HAP-1 (cell line): ENCODE measurements at places on chromosomes 6 and 20.

DNA sequence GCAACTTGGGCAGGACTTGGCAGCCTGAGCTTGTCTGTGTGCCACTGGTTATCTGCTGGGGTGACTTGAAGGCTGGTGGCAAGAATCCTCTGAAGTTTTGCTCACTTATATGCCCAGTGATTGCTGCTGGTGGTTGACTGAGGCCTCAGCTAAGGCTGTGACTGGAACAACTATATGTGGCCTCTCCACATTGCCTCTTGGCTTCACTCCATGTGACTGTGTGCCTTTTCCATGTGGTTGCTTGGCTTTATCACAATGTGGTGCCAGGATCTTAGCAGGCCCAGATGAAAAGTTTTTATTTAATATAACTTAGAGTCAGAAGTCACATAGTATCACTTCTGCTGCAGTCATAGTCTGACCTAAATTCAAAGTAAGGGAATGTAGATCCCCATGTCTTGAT is 104.5 kb downstream of the ADAT2 start:
- no peak for DNase-seq

GRCh38 chr20:5113615-5113986 is 6.2 kb downstream of the PCNA start:
- DNase-seq, result no peak

GRCh38 chr6:42786525-42786985 is 4.7 kb downstream of the BICRAL start:
- no peak for DNase-seq

- DNase-seq, result no peak
Observed at GRCh38 chr6:3484946-3485345, 28.1 kb upstream of the SLC22A23 start.

DNA sequence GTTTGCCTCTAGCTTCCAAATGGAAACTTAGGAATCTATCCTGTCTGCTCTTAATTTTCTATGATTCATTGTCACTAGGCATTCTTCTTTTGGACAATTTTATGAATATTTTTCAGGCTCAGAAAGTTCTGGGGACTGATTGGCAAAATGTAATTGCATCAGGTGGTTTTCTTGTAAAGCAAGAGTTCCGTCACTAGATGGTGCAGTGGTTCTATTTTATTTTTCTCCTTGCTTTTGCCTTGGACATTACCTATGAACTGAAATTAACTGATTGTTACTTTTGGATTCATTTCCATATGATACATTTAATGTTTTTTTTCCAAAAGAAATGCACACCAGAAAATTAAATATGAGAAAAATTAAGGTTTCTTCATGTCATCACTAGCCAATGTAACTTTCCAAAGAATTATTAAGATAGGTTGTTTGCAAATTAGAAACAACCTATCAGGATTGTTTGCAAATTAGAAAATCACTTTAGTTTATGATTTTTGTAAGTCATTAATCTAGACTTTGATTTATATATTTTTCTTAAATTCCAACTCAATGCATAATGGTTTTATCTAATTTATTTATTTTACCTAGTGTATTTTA is 48.0 kb downstream of the TMEM170B start:
- DNase-seq, result peak; percentile 51

DNA sequence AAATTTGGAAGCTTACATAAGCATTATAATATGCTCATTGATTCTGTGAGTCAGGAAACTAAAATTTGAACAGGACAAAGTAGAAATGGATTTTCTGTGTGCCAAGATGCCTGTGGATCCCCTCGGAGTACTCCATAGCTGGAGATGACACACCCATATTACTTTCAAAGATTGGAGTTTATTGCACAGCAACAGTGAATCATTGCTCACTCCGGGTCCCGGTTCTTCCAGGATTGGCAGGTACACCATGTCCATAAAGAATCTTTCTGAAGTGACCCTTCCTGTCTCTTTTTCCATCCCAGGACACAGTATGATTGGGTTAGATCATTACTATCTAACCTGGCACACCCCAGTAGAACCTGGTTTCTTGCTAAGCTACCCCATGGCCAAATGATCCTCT is 2.7 kb upstream of the BTN2A2 start:
- no peak for DNase-seq

GRCh38 chr6:11650711-11651110 is 113.2 kb downstream of the TMEM170B start:
- DNase-seq, result no peak

DNA sequence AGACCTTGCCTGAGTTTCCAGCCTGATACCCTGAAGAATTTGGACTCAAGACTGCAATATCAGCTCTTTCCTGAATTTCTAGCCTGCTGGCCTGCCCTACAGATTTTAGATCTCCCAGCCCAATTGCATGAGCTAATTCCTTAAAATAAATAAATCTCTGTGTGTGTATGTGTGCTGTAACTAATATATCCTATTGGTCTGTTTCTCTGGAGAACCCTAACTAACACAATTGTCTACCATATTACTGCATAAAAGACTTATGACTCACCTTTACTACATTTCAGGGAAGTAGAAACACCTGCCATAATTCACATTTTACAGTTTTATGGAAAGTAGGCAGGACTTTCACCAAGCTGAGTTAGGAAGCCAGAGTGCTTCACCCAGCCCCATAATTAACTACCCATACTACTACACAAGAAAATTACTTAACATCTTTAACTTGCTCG is 90.7 kb upstream of the BEND6 start:
- no peak for DNase-seq

GRCh38 chr6:6176586-6177228 is 143.8 kb downstream of the F13A1 start:
- DNase-seq, result no peak

DNA sequence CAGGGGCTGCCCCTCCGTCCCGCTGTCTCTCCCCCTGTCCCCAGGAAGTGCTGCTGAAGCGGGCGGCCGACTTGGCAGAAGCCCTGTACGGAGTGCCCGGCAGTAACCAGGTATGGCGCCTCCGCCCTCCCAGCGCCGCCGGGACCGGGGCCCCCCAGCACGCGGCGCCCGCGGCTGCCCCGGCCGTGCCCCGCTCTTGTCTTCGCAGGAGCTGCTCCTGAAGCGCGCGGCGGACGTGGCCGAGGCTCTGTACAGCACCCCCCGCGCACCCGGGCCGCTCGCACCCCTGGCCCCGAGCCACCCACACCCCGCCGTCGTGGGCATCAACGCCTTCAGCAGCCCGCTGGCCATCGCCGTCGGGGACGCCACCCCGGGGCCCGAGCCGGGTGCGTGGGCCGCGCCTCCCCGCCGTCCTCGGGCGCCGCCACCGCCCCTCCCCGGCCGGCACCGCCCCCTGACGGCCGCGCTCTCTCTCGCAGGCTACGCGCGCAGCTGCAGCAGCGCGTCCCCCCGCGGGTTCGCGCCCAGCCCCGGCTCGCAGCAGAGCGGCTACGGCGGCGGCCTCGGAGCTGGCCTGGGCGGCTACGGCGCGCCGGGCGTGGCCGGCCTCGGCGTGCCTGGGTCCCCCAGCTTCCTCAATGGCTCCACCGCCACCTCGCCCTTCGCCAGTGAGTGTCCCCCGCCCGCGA is 48.4 kb downstream of the CPXM1 start:
- peak; percentile 68 for DNase-seq

DNA sequence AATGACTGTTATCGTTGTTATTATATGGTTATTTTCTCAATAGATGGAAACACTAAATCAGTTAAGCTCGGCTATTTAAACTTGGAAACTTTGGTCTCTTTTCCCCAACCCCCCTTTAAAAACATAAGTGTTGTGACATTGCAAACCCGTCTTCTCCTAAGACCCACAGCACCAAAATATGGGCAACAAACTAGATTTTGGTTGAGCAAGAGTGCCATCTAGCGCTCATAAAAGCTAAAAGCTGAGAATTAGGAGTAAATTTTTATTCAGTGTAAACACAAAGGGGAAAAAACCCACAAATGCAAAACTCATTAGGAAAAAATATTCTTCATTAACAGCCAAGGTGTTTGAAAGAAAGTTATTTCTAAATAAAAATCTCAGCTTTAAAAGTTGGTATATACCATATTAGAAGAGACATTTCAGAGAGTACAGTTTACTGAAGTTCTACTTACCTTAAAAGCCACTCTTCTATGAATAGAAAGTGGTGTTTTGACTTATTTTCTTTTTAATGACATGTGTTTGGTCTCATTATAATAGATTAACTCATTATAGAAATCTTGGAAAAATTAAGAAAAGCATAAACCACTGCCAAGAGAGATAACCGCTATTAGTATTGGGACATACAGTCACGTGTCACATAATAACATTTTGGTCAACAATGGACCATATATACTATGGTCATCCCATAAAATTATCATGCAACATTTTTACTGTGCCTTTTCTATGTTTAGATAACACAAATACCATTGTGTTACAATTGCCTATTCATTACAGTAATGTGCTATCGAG is 21.1 kb downstream of the SESN1 start:
- DNase-seq, result peak; percentile 60

DNA sequence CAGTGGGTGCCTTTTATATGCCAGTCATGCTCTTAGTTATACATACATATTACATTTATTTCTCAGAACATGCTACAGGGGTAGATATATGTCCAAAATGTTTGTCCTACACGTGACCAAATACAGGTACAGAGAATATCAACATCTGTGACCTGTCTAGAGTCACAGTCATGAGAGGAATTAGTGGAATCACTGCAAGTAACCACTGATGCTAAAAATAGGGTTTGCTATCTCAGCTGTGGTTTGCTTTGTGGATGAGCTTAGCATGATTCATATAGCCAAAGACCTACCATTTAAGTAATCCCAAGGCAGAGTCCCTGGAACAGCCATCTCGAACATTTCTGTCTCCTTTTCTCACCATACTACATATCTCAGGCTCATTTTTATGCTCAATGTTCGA is 32.3 kb downstream of the GSTA3 start:
- no peak for DNase-seq

- no peak for DNase-seq
Observed at GRCh38 chr20:63368151-63368550, 7.0 kb upstream of the CHRNA4 start.

DNA sequence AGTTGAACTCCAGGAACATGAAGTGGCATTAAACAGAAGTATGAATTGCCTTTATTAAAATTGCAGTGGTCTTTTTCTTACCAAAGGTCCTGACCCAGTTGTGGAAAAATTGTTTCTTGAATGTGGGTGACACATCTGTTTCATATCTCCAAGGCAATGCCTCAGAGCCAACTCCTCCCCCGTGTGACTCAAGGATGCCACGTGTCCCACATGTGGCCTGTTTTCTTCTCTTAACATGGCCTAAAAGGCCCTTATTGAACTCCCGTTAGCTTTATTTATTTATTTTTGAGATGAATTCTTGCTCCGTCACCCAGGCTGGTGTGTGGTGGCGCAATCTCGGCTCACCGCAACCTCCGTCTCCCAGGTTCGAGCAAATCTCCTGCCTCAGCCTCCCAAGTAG is 128.4 kb upstream of the ESR1 start:
- no peak for DNase-seq

GRCh38 chr6:154056536-154056935 is 17.5 kb downstream of the OPRM1 start:
- no peak for DNase-seq

DNA sequence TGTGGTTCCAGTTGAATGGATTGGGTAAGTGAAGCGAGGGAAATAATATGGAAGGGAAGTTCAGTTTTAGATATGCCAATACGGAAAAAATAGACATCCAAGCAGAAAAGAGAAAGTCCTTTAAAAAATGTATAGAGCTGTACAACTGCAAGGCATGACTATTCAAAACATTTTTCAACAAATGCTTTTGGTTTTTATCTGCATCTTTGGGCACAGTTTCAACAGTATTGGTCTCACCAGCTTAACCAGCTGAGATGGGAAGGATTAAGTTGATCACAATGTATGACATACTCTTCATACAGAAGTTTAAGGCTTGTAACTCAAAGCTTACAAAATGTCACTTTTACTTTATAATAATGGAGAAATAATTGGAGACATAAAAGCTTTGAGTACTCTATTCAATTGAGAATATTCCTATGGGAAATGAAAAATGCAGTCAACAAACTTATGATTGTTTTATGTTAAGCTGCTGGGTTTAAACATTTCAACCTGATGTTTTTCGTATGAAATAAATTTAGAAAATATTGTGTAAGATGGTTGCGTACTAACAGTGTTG is 16.3 kb upstream of the UTRN start:
- DNase-seq, result no peak

DNA sequence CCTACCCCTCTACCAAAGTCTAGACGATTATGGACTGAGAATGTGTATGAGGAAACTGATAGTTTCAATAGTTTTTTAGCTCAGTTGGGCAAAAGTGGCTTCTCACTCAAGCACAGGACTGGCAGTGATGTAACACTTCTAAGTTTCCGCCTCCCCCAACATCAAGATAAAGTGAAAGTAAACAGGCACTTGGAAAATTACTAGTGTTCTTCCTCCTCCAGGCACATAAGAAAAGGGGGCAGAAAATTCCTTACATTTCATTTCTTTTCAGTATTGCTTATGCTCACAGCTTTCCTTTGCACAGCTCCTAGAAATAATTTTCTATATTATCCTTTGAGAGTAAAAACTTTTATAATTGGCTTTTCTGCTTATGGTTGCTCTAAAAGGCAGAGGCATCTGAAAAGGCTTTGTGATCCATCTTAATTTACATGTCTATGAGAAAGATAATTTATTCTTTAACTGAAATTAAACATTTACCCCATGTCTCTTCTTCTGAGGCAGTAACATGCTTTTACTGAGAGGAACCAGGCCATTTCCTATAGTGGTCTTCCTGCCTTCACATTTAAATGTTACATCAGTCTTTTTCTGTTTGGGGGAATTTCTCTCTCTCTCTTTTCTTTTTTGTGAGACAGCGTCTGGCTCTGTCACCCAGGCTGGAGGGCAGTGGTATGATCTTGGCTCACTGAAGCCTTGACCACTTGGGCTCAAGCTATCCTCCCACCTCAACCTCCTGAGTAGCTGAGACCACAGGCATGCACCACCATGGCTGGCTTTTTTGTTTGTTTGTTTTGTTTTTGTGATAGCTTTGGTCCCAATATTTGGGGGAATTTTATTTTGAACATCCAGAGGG is 65.0 kb upstream of the EEF1A1 start:
- peak; percentile 92 for DNase-seq

GRCh38 chr20:34926581-34926980 is 29.0 kb downstream of the GSS start:
- no peak for DNase-seq

DNA sequence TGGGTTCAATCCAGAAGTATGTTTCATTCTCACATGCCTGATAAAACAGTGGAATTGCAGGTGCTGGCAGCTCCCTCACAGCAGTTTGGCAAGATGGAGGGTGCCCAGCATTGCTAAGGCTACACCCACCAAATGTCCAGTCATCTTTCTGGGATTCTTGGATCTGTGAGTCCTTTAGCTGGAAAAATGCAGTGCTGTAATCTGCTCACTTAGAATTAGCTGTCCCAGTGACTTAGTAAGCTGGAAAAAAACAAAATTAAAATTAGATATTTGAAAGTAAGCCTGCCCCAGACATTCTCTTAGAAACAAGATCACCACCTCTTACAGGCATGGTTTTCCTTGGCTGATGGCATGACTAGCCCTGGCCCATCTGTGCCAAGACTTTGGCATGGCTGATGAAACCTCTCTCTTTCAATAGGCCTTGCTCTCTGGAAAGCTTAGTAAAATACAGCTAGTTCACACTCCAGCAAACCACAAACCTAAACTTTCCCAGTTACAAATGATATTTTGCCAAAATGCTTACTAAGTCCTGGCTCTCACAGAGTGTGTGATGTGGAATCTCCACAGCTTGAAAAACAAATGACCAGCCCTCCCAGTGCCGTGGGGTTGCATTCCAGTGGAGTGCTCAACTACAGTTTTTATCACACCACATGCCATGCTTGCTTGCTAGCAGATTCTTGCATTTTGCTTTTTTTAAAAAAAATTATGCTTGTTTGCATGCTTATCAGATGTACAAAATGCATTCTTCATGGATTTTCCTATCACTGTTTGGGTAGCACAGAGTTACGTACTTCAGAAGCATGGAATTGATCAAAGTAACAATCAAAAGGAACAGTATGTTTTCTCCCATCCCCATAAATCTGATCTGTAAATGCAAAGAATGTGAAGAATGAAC is 261.5 kb downstream of the EYA4 start:
- DNase-seq, result no peak
